Stimulated activated CD4-positive, alpha-beta T cell treated with anti-CD3 and anti-CD28 coated beads, Interleukin-12 subunit alpha, Interleukin-12 subunit beta, amount 100 ng/mL, for 48 hours (primary cell): ENCODE measurements at places on chromosomes 7 and 10.

- DNase-seq: peak; percentile 8
Measured at GRCh38 chr10:80356563-80356988, at the start of the genes DYDC1 and DYDC2. Gene DYDC1, minus strand, starts transcription at chr10:80356755. Its CDS starts 4,154 bp downstream, at chr10:80352601. Gene DYDC2, plus strand, starts transcription at chr10:80356781. Its CDS starts 5,663 bp downstream, at chr10:80362444.

DNA sequence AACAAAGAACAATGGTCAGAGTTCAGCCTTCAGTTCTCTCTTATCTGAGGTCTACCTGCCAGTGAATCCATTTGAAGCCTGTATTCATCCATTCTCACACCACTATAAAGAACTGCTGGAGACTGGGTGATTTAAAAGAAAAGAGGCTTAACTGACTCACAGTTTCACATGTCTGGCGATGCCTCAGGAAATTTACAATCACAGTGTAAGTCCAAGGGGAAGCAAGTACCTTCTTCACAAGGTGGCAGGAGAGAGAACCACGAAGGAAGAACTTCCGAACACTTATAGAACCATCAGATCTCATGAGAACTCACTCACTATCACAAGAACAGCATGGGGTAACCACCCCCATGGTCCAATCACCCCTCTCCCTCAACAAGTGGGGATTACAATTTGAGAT lies 33.0 kb upstream of the SLC25A13 start:
- no peak for DNase-seq

DNA sequence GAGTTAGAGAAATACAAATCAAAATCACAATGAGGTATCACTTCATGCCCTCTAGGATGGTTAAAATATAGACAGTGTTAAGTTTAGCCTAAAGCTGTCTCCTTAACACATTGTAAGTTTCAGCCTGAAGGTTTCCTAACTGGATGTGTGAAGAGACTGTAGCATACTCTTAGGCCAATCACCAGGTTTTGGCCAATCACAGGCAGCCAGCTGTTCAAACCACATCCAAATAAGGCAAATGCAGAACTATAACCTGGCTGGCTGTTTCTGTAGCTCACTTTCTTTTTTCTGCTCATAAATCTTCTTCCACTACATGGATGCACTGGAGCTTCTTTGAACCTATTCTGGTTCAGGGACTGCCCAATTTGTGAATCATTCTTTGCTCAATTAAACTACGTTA lies 19.7 kb downstream of the ESYT2 start:
- DNase-seq: no peak

DNA sequence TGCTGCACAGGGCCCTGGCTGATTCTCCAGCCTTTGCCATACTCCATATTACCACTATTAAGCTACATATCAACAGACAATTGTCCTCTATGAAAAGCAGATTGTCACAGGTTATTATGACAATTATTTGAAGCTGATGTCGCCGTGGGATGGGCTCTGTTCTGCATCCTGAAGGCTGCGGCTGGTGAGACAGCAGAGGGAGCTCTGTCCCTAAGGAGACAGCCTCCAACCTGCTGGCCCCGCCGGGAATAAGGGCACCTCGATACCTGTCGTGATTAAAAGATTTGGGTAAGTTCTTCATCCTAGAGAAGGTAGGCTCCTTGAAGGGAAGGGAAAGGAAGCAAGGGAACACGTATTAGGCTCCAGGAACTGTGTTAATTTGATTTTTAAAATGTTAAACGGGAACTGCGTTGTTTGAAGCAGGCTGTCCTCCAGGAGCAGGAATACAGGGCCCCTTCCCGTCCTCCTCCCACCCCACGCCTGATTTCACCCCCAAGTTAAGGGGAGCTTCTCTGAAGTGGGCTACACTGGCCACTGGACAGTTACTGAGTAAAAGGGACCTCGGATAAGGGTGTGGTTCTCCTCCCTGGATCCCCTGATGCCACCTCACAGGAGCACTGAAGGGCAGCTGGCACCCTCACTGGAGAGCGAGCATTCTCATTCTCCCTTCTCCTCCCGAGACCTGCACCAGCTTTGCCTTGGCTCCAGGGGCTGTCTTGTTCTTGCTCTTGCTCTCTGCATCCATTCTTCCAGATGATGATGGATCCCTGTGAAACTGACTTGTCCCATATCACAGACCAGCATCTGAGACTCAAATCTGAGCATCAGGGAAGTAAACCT lies 11.8 kb upstream of the TIAL1 start:
- DNase-seq: peak; percentile 13

DNA sequence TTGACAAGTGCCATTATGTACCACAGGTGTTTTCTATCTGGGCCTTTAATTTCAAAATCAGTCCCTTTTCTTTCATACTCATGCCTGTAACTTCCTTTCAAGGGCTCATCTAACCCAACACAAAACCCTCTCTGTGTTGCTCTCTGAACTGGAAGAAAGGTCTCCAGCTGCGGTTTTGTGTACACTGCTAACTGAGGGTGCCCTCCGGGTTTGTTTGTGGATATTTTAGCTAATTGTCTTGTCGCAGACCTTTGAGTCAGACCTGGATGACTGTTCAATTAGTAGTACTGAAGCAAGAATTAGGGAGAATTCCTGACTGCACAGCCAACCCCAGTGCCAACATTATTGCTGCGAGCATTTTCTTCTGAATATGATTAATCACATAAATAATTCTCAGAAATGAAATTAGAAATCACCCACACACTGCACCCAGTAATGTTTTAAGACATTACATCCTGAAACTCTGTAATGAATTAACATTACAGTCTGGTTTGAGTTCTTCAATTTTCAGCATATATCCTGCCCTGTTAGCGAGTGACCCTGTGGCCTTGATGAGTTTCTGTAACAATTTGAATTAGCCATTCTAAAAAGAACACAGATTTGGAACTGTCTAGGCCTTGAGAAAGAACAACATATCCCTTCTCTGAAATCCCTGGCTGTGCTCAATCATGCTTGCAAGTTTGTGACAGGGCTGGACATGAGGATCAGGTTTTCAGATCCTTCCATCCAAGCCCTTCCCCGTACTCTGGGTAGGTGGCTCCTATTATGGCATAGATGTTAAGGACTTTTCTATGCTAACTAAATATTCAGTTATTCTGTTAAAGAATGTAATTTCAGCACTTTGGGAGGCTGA lies 460.1 kb downstream of the PLXDC2 start:
- no peak for DNase-seq

DNA sequence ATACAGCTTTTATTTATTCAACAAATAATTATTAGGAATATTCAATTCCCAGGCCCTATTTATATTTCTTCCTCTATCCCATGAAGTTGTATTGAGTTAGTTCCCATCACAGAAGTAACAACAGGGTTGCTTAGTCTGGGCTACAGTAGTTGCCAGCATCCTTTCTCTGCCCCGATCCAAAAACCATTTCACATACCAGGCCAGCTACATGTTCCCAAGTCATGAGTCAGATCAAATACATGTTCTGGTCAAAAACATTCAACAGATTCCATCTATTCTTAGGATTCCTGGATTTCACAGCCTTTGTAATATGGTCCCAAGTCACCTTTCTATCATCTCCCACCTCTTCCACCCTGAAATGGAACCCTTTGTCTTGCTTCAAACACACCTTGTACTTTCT lies 91.6 kb downstream of the RAB11FIP2 start:
- no peak for DNase-seq

GRCh38 chr7:143490717-143491306 lies 13.1 kb downstream of the TAS2R41 start:
- DNase-seq: no peak

DNA sequence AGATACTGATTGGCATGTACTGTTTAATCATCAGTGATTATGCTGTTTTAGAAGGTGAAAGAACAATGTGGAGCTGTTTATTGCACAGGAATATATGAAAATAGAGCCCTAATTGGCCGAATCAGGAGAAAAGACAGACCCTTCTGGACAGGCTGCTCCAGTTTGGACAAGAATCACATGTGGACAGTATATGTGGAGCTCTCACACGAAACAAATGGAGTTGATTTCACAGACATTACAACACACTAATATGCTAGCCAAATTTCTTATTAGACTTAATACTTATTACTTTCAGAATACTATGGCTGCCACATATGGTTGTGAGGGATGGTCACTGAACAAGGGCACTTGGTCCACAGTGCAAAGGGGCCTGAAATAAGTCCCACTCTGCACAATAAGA lies 15.5 kb downstream of the TWIST1 start:
- DNase-seq: no peak

DNA sequence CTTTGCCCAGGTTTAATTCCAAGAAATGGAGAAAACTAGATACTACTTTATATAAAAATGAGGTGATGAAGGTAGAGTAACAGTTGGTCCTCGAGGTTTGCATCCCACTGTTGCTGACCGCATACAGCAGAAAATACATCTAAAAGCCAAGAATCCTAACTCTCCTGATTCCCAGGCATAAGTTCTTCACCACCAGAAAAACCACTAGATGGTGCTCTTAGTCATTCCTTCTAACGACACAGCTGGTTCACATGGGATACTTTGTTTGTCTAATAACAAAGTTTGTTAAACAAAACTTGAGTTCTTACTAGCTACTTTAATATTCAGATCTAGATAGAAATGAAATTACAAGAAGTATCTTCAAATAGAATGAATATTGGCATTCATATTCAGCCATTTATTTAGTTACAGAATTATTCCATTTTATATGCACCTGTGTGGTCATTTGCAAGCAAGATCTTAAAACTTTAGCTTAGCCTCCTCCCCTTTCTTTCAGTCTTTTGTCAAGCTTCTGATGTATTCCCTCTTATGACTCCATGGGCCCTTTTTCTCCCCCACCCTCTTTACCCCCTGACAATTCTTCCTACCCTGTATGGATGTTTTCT lies 54.1 kb upstream of the CYP26C1 start:
- no peak for DNase-seq

GRCh38 chr7:27906385-27907091 lies 166.6 kb downstream of the TAX1BP1 start:
- DNase-seq: no peak

- DNase-seq: no peak
Measured at GRCh38 chr10:87507879-87508483, 3.3 kb downstream of the MINPP1 start.

- DNase-seq: no peak
Measured at GRCh38 chr10:47182934-47183703, 116.9 kb upstream of the GDF10 start.

GRCh38 chr10:64637939-64638338 lies 1116.7 kb downstream of the REEP3 start:
- no peak for DNase-seq

GRCh38 chr7:65001291-65001814 lies 5.1 kb downstream of the ERV3-1 start:
- DNase-seq: no peak

DNA sequence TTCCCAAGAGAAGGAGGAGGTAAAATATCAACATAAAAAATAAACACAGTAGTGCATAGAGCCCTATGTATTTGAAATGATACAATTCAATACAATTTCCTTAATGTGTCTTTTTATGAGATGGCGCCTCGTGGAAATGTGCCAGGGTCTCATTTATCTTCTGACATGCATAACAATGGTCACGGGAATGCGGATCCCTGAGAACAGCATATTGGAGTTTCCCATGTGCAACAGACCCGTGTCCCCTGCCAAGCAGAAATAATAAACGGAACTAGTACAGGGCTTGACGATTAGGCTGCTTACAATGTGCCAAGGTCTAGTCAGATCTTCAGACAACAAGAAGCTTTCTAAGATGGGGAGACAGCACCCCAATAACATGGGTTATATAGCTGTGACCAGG lies 217.9 kb downstream of the ARHGAP21 start:
- no peak for DNase-seq

GRCh38 chr7:123433665-123434064 lies 100.7 kb downstream of the IQUB start:
- DNase-seq: no peak

- DNase-seq: no peak
Measured at GRCh38 chr10:118832241-118832651, 77.5 kb upstream of the CACUL1 start.

- DNase-seq: no peak
Measured at GRCh38 chr7:21149809-21150208, 278.1 kb upstream of the SP4 start.

GRCh38 chr7:21984042-21984441 lies 38.3 kb upstream of the CDCA7L start:
- DNase-seq: no peak

GRCh38 chr7:139656387-139656786 lies 121.4 kb downstream of the HIPK2 start:
- no peak for DNase-seq

- no peak for DNase-seq
Measured at GRCh38 chr7:137935884-137936508, 65.9 kb downstream of the CREB3L2 start.

GRCh38 chr7:85887133-85887532 lies 700.3 kb upstream of the SEMA3D start:
- DNase-seq: no peak

- no peak for DNase-seq
Measured at GRCh38 chr10:103336370-103336769, 14.6 kb downstream of the PCGF6 start.

GRCh38 chr7:149859876-149860275 lies 13.9 kb upstream of the ATP6V0E2 start:
- DNase-seq: no peak

- DNase-seq: no peak
Measured at GRCh38 chr10:88120599-88121333, 257.3 kb downstream of the PTEN start.

DNA sequence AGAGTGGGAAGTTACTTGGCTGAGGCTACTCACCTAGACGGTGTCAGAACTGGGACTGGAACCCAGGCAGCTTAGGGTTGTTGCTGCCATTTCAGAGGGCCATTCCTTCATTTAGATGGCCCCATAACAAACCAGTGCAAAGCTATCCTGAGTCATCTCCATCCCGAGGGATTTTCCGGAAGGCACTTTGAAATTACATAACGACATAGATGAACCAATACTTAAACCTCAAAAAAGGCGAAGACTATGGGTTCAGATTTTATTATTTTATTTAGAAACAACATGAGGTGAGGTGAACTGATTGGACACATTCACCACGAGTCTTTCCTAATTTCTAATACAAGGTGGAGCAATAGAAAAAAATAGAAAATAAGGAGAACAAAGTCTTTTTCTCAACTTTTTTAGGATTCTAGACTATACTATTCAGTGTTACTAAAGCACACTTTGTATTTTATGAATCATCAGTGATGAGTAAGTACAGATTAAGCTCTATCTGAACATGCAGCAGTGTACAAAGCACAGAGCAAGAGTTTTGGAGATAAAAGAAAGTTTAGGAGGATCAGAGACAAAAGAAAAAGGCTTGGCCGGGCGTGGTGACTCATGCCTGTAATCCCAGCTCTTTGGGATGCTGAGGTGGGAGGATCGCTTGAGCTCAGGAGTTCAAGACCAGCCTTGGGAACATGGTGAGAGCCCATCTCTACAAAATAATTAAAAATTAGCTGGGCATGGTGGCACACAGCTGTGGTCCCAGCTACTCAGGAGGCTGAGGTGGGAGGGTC lies 79.5 kb upstream of the SVIL start:
- DNase-seq: no peak

GRCh38 chr7:100818825-100819224 lies 8.5 kb downstream of the EPHB4 start:
- DNase-seq: no peak

GRCh38 chr10:47258921-47259320 lies 41.1 kb upstream of the GDF10 start:
- DNase-seq: no peak

- no peak for DNase-seq
Measured at GRCh38 chr7:117114272-117114671, 161.0 kb downstream of the ST7 start.

GRCh38 chr10:62627983-62628382 lies 176.5 kb upstream of the ADO start:
- no peak for DNase-seq

- DNase-seq: no peak
Measured at GRCh38 chr7:1452205-1452604, 7.1 kb downstream of the MICALL2 start.
